Left renal pelvis (tissue), 4 donors: ENCODE measurements at places on chromosomes 13 and 19.

DNA sequence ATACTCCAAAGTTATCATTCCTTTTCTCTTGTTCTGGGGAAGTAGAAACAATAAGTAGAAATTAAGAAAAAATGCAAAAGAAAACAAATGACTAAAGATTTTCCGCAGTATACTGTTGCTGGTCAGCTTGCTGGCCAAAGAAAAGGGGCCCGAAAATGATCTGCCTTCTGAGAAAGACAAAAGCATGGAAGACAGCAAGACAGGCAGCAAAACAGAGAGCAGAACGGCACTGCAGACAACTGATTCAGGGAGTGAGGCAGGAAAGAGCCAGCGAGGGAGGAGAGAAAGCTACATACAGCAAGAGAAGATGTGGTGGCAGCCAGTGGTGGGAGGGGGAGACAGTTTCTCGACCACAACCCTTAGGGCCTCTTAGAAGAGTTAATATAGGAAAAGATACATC, 5.3 kb upstream of the DOCK9 start:
- no peak for DNase-seq

GRCh38 chr13:53499576-53500133, 471.0 kb downstream of the OLFM4 start:
- no peak for DNase-seq

- no peak for DNase-seq
These were observed 15.9 kb upstream of the KCTD15 start for GRCh38 chr19:33780746-33781145.

DNA sequence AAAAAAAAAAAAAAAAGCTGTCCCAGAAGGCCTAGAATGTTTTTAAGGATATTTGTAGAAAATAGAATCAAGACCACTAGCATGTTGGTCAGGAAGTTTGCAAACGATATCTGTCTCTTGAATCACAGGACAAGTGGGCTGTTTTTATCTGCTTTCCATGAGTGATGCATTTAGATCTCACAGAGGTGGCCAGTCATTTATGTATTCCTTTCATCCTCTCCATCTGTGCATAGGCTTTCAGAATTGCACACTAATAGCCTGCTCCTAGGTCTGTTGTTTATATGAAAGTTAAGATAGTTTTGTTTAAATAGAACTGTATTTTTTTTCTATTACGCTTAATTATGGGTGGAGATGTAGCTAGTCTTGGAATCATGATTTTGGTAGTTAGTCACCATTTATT, 289.5 kb downstream of the SHISA2 start:
- no peak for DNase-seq

DNA sequence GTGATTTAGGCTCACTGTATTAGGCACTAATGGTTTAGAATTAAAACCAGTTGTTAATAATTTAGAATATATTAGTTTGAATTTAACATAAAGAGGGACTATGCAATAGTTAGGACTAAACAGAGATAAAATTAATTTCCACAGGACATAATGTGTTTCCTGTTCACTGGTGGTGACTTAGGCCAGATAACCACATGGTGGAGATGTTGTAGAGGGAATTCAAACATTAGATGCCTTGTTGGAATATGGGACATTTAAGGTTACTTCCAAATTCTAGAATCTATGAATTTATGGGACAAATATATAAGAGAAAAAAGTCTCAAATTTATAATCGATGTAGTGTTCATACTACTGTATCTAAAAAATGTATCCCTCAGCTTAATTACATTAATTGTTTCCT, 615.5 kb upstream of the KLHL1 start:
- DNase-seq: no peak

DNA sequence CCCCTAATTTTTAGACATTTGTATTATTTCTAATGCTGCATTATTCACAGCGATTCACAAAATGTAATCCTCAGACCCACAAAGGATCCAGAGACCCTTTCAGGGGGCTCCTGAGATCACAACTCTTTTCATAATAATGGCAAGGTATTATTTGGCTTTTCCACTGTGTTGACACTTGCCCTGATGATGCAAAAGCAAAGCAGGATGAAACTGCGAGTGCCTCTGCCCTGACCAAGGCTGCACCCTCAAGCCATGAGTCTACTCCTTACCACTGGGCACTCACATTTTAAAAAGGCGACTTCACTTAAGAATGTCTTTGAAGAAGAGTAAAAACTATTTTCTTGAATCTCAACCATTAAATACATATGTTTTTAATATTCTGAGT, 11.4 kb downstream of the ELF1 start:
- no peak for DNase-seq

GRCh38 chr13:44768775-44769581, 192.8 kb upstream of the TSC22D1 start:
- no peak for DNase-seq

DNA sequence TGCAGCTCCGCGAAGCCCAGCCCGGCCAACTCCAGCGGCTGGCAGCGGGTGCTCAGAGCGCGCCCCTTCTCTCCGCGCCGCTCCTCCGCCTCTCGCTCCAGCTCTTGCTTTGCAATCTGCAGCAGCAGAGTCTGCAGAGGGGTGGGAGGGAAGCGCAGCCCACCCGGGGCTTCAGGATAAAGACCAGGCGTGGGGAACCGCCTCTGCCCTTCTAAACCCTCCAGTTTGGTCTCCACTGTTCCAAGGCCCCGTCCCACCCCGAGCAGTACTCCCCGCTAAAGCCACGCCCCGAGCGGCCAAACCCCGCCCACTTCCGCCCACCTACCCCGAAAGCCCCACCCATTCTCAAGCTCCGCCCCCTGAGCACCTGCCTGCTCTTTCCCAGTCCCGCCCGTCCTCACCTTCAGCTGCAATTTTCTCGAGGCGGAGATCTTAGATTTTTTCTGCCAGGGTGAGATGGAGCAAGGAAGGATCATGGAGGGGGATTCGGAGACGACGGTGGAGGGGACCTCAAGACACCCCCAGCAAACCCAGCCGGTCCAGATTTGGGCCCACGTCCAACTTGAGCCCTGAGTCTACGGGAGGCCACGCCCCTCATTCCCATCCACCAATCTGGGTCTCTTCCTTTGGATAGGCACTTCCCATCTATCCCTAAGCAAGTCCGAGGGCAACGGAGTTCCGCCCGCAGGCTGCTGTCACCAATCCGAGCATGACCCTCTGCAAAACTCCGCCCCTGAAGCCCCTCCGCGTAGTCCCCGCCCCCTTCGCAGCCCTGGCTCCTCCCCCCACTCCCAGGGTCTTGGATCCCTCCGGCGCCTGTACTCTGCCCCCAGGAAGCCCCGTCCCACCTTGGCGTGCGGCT, 1.1 kb downstream of the TNNI3 start:
- DNase-seq: no peak

DNA sequence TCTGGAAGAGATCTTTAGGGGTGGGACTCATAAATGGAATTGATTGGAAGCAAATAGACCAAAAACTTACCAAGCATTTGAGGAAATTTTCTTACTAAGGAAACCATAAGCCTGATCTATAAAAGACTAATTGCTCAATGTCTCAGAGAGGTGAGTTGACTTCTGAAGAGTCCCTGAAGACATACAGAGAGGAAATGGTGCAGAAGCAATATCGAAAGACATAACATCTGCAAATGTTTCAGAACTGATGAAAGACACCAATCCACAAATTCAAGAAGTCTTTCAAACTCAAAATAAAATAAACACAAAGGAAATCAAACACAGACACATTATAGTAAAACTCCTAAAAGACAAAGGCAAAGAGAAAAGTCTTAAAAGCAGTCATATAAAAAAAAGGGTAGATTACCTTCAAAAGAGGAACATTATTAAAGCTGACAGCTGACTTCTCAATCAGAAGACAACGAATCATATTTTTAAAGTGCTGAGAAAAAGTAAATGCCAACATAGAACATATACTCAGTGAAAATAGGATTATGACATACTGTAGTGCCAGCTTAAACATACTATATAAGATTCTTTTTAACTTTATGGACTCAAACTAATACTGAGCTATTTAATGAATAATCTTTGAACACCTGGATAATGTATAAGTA, 45.4 kb upstream of the CALM3 start:
- no peak for DNase-seq

GRCh38 chr19:48989701-48990291, 3.3 kb downstream of the GYS1 start:
- no peak for DNase-seq

DNA sequence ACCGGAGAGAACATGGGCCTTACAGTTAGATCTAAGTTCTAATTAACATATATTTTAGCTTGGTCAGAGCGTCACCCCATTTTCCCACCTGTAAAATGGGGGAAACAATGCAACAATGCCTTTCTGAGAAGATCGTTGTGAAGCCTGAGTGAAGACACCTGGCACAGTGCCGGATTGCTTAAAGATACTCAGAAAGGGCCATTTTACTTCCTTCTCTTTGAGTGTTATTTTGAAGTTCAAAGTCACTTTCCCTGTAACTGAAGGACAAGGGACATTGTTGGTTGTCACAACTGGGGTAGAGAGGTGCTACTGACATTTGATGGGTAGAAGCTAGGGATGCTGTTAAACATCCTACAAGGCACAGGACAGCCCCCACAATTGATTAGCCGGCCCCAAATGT, 28.1 kb downstream of the HSPH1 start:
- DNase-seq: no peak

DNA sequence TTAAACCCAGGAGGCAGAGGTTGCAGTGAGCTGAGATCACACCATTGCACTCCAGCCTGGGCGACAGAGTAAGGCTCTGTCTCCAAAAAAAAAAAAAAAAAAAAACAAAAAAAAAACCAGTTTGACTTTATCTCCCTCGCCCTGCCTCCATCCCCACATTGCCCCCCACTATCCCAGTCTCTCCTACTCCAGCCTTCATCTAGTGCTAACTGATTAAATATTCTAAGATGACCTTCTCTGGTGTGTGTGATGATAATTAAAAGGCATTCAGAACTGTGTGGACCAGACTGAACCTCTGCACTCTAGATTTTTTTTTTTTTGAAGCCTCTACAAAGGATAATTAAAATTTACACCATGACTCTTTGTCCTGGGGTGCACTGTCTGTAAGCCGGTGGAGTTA, 6.0 kb upstream of the DLL3 start:
- DNase-seq: no peak
